ENCODE measurements at places on chromosomes 5 and 9.

DNA sequence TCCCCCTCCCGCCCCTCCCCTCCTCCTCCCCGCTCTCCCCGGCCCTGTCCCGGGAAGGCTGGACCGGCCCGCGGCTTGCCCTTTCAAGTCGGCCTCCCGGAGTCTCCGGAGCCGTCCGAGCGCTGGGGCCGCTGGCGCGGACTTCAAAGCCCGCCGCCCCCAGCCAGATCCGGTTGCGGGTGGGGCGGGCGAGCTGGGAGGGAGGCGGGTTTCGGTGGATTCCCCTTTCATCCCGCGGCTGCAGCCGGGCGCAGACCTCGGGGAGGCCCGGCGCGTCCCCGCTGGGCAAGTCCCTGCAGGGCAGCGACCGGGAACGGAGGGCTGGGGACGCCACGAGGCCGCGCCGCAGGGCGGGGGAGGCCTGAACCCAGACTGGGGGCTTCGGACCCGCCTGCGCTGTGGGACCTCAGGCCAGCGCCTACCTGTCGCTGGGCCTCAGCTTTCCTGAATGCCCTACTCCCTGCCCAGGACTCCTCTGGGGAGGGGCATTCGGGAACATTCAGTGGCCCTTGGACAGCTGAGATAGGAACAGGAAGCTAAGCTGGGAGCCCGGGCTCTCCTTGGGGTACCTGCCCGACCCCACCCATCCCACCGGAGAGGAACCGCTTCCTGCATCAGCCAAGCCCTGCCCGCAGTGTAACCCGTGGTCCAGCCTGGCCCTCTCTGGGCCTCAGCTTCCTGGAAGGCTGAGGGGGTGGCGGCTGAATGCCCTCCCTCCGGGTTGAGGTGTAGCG is 23.4 kb downstream of the C9orf50 start:
- no peak for DNase-seq

DNA sequence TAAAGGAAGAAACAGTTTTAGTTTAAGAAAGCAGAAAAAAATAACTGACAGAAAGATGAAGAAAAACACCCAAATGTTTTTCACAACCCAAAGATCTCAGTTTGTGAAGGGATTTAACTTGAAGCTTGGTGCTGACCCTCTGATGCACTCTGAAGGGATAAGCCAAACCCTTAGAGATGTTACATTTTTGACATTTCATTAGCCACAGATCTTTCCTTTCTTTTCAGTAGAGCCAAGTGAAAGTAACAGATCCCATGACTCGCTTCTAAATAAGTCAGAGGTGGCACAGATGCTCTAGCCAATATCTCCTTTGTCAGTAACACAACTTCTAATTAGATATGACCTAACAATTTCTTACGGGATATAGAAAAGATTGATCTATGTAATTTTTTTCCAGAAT is 394.5 kb upstream of the EDIL3 start:
- no peak for DNase-seq

DNA sequence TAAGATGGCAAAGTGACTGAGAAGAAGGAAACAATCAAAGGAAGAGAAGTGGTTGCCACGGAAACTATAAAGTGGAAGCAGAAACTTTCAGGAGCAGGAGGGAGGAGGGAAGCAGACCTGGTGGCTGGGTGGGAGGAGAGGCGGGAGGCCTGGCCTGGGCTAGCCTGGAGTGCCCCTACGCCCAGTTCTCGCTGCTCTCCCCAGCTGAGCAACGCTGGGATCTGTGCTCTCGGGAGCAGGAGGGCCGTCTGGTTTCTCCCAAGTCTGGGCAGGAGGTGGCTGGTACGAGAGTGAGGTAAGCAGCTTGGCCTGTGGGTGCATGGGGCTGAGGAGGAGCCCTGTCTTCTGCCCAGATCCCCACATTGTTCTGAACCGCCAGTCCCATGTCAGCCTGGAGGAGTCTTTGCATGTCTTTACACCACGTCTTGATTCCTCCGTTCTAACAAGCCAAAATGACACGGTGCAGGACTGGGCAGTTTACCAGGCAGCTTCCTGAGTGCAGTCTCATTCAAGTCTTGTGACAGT is 15.0 kb upstream of the DAB2IP start:
- no peak for DNase-seq

DNA sequence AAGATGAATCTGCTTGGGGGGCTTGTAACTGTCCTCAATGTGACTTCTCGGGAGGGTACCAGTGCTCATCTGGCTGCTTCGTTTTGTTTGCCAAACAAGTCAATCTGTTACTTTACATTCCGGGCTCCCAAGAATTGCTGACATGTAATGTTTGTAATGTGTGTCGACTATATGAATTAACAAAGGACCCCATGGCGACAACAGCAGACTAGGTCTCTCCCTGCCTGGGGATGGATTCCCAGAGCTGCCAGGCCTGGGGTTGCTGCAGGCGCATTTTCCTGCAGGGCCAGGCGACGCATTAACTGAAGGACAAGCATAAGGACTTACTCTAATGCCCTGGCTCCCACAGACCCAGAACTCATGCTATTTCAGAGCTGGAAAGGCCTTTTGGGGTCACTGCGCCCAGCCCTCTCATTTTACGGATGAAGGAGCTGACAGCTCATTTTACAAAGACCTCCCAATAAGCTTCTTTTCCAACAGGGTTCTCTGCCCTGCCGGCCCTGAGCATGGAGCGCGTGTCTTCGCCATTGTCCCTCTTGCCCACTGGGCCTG is 214.8 kb downstream of the TTLL11 start:
- DNase-seq: no peak

GRCh38 chr9:14308853-14309145 is 5.1 kb downstream of the NFIB start:
- no peak for DNase-seq

- no peak for DNase-seq
These were observed 1094.9 kb upstream of the C9orf72 start for GRCh38 chr9:28668158-28668557.

- no peak for DNase-seq
These were observed 134.7 kb downstream of the MACIR start for GRCh38 chr5:103393101-103393754.

DNA sequence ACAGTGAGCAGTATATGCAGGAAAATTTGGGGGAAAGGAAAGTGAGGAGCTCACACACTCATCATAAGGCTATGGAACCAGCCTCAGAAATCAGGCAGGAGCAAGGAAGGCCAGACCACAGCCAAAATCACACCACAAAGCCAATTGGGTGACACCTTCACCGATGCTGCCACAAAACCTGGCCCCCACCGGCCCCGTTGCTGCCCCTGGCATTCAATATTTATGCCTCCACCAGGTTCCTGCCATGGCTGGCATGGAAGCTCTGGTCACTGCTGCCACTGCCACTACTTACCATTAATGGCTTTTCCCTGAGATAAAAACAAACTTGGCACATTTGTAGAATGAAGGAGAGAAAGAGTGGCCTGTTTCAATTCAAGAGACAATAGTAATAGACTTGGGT is 28.7 kb upstream of the RARS1 start:
- no peak for DNase-seq

DNA sequence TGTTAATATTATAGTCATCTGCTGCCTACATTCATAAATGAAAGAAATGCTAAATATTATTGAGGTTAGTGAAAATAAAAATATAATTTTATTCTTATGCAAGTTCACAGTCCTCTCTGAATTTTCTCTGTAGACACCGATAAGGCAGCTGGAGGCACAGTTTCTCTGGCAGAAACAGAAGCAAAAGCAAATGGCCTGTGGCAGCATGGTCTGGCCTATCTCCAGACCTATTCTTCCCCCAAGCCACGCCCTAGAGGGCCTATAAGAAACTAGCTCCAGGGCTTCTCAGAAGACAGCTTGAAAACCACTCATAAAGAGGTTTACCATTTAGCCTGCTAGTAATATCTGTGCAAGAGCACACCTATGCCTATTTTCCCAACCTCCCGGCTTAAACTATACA is 28.4 kb downstream of the MRPS27 start:
- DNase-seq: no peak

DNA sequence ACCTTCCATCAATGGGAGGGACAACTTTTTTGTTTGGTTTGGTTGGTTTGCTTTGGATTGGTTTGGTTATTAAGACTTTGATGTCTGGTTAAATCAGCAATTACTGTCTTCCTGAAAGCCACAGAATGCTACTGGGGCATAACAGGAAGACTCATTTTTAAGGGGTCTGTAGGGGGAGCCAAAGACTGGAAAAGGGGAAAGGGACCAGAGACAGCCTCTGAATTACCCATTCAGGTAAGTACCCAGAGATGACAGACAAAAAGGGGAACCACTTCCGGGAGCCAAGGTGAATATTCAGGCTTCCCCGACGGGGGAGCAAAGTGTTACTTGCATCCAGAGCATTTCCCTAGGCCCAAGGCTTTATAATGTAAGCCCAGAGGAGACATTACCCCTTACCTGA is 4.6 kb upstream of the FEM1C start:
- peak; percentile 38 for DNase-seq

DNA sequence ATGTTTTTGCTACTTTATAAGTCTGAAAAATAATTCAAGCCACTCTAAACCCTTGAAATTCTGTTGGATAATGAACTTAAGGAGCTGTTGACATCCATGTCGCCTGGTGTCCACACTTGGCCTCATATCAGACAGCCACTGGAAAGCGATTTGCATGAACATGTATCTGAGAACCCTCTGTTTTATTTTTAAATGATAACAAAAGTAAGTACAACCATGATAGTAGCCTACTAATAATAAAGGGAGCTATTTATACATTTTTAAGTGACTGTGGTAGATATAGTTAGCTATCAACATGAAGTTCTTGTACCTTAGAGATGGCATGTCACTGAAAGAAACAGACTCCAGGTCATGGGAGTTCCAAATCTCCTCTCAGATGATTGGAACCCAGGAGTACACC is 53.3 kb downstream of the PLCXD3 start:
- DNase-seq: no peak

GRCh38 chr9:110874963-110875674 is 163.2 kb downstream of the LPAR1 start:
- DNase-seq: peak; percentile 2

- peak; percentile 50 for DNase-seq
These were observed 1.3 kb downstream of the NIM1K start for GRCh38 chr5:43193181-43193893.

DNA sequence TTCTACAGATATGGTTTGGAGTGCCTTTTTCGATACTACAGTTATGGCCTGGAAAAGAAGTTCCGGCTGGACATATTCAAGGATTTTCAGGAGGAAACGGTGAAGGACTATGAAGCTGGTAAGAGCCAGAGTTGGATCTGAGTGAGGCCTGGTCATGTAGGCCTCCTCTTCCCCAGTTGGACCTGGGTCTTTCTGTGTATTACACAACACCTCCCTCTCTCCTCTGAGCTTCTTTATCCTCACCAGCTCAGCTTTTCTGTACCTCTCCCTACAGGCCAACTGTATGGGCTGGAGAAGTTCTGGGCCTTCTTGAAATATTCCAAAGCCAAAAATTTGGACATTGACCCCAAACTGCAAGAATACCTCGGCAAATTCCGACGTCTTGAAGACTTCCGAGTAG is 39.2 kb downstream of the FAXDC2 start:
- no peak for DNase-seq

DNA sequence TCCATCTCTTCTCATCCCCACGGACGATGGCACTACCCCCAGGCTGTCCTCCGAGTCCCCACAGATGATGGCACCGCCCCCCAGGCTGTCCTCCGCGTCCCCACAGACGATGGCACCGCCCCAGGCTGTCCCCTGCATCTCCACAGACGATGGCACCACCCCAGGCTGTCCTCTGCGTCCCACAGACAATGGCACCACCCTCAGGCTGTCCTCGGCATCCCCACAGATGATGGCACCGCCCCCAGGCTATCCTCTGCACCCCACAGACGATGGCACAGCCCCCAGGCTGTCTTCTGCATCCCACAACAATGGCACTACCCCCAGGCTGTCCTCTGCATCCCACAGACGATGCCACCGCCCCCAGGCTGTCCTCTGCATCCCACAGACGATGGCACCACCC is 57.4 kb upstream of the PTCH1 start:
- DNase-seq: no peak

DNA sequence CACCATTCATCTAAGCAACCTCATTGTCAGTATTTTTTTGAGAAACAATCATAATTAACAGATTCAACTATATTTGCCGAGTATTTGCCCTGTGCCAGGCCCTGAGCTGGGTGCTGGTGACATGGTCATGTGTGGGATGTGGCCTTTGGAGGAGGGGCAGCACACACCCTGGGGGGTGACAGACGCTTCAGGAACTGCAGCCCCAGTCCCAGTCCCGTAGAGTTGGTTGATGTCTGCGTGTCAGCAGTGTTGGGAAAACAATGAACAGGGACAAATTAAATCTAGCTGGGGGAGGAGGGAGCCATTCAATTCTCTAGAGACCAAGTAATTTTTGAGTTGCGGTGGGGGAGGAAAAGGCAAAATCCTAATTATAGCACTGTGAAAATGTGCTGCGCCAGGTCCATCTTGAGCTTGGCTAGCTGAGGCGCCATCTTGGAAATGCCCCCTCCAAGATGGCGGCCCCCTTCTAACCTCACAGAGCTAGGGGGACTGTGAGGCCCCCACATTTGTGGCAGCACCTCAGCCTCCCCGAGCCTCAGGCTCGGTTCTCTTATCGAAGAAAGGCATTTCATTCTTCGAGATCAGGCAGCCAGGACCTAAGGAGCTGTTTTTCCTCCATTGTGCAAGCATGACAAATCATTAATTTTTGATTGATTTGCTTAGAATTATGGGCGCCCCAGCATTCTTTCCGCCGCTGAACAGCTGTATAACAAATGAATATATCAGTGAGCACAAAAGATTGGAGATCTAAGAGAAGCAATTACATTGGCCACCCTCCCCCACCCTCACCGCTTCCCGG is 87.8 kb downstream of the ZNF618 start:
- DNase-seq: no peak

- no peak for DNase-seq
These were observed 29.8 kb downstream of the C5orf22 start for GRCh38 chr5:31561946-31562345.

DNA sequence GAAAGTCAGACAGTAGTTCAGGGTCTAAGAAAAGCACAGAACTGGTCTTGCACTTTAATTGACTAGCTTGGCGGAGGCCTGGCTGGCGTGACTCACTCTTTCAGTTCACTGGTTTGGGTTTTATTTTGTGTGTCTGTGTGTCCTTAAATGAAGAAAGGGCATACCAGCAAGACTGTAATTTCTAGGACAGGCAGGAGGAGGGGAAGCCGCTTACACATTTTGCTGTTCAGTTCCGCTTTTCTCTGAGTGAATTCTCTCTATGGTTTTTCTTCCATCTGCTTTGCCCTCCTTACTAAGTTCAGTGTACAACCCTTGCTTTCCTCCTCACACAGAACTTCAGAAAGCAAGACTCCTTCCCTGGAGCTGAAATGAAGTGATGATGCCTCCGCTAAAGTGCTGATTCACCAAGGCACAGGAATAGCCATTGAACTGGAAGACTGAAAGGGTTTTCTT is 150.8 kb downstream of the MEF2C start:
- no peak for DNase-seq

- DNase-seq: no peak
These were observed 604.5 kb downstream of the GABRG2 start for GRCh38 chr5:162672061-162672460.
